Ureter (tissue), 1 donor: ENCODE measurements at places on chromosomes 12 and 14.

- DNase-seq: no peak
These were observed 83.8 kb downstream of the GALNT9 start for GRCh38 chr12:132245521-132246101.

DNA sequence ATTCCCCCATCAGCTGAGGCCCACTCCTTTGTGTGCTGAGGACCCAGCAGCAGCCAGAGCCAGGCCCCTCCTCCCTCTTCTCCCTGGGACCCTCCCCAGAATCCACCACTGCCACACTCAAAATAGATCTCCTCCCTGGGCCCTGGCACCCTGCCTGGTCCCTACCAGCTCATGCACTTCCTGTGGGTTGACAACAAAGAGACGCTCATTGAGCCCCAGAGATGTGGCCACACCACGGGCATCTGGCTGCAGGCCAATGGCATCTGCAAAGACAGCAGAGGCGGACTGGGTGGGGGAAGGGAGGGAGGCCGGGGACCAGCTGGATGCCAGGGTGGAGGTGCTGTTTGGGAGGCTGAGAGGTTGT is 16.0 kb upstream of the ENDOU start:
- no peak for DNase-seq

GRCh38 chr14:55789406-55789805 is 209.4 kb downstream of the KTN1 start:
- DNase-seq: no peak

GRCh38 chr14:71751264-71751663 is 181.0 kb upstream of the RGS6 start:
- DNase-seq: no peak

- peak; percentile 19 for DNase-seq
These were observed 1.3 kb upstream of the KRT72 start for GRCh38 chr12:52602552-52602951.

GRCh38 chr14:60220917-60221316 is 28.1 kb upstream of the PPM1A start:
- DNase-seq: no peak

DNA sequence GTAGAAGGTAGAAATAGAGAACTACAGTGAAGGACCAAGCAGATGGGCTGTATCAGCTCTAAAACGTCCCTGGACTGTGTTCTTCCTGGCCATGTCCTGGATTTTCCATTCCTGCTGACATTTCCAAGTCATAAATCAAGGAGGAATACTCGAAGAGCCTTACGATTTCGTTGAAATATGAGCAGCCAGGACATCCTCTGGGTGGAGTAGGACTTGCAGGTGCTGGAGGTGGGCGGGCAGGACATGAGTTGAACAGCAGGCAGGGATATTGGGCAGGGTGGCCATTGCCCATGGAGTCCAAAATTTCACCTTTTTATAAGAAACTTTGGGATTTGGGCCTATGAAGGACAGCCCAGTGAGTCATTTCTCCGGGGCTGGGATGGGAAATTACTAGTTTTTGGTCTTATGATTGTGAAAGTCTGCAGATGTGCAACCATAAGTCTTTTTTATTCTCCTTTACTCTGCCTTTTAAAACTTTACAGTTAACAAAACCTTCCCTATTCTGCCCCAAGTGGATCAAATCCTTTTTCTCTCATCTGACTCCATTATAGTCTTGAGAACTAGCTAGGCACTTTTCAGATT is 88.8 kb downstream of the TMX1 start:
- DNase-seq: no peak

GRCh38 chr12:89040146-89040964 is 311.9 kb downstream of the DUSP6 start:
- DNase-seq: no peak

DNA sequence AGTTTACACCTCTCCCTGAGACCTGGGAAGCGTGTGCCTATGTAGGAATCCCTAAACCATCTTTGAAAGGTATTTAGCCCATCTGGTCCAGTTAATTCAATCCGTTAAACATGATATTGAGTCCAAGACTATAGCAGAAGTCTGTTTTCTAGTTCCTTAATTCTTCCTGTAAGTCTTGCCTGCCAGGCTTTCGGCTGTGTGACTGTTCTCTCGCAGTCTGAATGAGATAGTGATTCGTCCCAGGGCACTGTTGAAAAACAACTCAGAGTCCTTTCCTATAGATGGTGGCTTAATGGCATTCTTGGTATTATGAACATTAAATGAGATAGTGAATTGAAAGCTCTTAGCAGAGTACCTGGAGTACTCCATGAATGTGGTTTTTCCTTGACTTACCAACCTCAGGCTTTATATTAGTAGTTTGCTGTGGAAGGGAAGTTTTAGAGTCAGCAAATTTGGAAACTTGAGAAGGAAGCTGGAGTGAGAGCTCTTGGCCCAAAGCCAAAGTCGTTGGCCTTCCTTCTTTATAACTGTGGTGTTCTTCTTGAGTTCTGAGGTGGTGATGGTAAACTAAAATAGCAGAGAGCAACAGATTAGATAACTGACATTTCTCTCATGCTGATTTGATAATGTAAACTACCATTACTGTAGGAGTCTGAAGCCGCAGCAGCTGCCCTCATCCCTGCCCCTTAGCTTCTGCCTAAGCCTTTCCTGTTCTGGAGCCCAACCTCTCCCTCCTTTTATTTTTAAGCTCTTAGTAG is 76.5 kb downstream of the TGFB3 start:
- DNase-seq: peak; percentile 65

GRCh38 chr12:124862768-124863415 is 772 bp downstream of the SCARB1 start:
- DNase-seq: no peak

GRCh38 chr12:19402211-19402610 is 37.1 kb upstream of the AEBP2 start:
- no peak for DNase-seq

GRCh38 chr14:104661086-104661485 is 28.3 kb upstream of the INF2 start:
- DNase-seq: no peak

DNA sequence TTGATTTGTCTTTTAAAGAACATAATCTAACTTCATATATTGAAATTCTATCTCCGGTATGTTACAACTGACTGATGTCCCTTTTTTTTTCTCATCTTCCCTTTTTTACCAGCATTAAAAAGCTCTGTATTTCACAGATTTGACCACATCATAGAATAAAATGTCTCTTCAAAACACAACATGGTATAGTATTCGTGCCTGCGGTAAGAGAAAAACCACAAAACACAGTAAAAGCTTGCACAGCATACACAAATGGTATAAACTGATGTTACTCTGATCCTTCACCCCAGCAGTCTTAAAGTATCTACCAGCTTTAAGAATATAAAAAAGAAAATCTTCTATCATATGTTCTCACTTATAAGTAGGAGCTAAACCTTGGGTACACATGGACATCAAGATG is 83.4 kb downstream of the HECTD1 start:
- DNase-seq: no peak

DNA sequence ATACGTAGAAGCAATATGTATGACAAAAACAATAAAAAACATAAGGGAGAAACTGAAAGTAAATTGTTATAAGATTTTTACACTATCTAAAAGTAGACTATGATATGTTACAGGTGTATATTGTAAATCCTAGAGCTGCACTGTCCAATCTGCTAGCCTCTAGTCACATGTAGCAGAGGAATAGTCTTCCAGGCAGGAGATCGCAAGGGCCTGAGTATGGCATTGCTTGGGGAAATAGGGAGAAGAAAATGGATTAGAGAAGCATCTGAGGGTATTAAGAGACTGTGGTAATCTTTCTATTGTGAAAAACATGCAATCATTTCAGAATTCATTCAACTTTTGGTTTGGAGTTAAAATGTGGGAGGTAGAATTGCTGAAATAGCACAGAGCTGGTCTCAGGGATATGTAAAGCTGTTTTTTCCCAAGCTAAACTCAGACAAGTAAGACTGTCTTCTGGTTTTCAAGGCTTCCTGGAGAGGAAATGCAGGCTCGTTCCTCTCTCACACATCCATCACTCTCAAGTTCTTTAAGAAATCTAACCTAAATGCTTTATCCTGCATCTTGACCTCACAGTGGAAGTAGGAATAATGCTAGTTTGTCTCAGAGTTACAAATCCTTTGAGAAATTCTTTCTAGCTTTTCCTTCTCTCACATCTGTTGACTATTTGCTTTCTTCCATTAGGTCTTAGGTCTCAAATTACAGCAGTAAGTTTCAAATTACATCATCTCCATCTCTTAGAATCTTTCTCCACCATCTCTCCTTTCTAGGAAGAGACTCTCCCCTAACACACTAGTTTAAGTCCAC is 7.6 kb upstream of the CCDC184 start:
- DNase-seq: no peak

DNA sequence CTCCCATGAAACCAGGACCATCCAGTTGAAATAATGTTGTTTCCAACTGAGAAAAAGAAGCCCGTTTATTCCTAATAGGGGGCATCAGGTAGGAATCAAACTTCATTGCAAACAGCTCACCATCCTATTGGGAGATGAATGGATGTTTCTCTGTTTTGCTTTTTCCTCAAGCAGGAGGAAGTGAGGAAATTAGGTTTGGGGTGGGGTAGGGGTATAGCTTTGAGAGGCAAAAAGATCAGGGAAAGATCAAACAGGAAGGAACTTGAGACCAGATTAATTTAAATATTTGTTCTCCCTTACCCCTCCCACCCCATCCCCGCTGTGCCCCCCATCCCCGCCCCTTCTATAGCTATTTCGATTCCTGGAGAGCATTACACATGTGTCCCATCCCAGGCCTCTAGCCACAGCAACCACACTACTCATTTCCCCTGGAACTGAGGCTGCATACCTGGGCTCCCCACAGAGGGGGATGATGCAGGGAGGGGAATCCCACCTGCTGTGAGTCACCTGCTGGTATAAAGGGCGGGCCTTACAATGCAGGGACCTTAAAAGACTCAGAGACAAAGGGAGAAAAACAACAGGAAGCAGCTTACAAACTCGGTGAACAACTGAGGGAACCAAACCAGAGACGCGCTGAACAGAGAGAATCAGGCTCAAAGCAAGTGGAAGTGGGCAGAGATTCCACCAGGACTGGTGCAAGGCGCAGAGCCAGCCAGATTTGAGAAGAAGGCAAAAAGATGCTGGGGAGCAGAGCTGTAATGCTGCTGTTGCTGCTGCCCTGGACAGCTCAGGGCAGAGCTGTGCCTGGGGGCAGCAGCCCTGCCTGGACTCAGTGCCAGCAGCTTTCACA is at the start of gene IL23A:
Gene IL23A, plus strand, starts transcription at position 577 of the 850 bp plus-strand sequence. Its CDS starts 161 bp downstream, at position 738.
- DNase-seq: no peak

DNA sequence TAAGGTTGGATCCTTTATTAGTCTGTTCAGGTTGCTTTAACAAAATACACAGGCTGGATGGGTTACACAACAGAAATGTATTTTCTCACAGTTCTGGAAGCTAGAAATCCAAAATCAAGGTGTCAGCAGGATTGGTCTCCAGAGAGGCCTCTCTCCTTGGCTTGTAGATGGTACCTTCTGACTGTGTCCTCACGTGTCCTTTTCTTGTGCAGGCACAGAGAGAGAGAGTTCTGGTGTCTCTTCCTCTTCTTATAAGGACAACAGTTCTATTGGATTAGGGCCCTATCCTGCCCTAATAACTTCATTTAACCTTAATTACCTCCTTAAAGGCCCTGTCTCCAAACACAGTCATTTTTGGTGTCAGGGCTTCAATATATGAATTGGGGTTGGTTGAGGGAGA is 4.6 kb upstream of the ANKRD33 start:
- DNase-seq: no peak

GRCh38 chr12:118238888-118239287 is 103.0 kb downstream of the PEBP1 start:
- no peak for DNase-seq

- DNase-seq: no peak
These were observed 1339.2 kb downstream of the AACS start for GRCh38 chr12:126404293-126404881.

DNA sequence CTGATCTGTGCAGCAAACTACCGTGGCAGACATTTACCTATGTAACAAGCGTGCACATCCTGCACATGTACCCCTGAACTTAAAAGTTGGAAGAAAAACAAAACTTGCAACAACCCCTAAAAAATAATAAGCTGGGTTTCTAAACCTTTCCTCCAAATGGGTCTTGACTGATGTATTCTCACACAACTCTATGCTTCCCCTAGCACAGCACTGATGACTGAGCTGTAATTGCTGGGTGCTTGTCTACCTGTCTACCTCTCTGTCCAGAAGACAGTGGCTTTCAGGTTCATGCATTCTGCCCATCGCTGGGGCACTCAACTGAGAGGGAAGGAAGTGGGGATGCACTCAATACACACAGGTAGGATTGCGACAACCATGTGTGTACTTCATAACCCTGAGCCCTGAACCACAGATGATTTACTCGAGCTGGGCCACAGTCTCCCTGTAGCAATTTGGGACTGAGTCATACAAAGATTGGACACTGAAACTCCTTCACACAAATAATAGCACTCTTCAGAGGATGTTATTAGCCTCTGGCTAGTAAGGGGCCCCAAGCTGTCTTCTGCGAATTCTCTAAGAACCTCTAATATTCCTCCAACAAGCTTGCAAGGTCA is 44.8 kb upstream of the TMPO start:
- DNase-seq: no peak

DNA sequence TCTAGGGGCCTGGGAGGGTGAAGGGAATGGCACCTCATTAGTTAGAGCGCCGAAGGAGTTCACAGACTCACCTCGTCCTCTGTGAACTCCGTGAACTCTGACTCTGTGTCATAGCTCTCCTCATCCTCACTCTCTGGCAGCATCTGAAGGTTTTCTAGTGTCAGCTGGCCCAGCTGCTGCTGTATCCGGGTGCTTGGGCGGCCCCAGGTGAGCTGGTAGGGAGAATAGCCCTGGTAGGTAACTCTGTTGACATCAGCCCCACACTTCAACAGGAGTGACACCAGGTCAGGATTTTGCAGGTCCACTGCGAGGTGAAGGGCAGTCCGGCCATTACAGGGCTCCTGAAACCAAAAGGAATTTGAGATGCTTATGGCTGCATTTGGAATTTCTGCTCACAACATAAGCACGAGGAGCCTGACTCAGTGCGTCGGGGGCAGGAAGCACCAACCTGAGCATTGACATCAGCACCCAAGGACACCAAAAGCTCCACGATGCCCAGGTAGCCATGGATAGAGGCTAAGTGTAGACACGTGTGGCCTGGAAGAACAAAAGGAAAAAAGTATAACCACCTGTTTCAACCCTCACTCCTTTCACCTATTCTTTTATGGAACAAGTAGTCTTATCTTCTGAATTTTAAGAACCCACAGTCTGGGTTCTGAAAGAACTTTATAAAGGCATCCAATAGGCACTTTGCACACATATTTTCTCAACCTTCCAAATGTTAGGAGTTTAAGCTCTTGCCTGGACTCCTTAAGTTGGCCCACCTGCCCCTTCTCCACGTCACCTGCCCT is 2.0 kb downstream of the NFKBIA start:
- no peak for DNase-seq

DNA sequence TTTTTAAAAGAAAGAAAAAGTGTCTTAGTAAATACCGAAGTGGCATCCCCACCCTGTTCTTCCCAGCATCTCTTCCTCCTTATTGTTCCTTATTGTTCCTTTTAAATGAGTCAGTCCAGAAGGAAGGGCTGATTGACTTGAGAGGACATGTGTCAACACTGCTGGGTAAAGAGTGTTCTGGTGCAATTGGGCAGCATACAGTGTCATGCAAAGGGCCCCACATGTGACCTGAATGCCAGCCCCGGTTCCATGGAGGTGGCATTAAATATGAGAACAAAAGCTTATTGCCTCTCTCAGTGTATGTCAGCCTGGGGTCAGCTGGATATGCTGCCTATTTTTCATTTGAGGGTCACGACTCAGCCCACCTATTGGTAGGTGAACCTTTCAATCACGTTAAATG is 58.9 kb upstream of the RIC8B start:
- DNase-seq: no peak
